ENCODE measurements at places on chromosomes 4 and X. TPM values are rescaled to one million over a fixed set of nuclear protein-coding genes. Genes with fewer than 3 reads are reported as not detected.
A peak's percentile ranks its signal among the peaks of the same experiment; 100 is the strongest.

SCML1 gene
- 20.7 TPM for total RNA-seq

GABRE gene
- total RNA-seq = 17.1 TPM

AP1S2 gene
- total RNA-seq = 223 TPM

DNA sequence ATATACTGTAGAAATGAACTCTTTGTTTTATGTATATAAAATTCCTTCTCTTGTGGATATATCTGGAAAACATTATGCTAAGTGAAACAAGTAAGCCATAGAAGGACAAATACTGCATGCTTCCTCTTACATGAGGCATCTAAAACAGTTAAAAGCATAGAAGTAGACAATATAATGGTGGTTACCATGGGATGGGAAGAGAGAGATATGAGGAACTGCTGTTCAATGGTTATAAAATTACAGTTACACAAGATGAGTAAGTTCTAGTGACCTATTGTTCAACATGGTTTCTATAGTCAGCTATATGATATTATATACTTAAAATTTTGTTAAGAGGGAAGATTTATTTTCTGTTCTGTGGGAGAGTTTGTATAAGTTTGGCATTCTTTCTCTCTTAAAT, 43.4 kb downstream of the HTRA3 start:
- peaks cover 9% of the 10 kb centered on the region for H3K4me1 ChIP-seq
- no peak overlapping the region for H3K4me3 ChIP-seq
- H3K27me3 ChIP-seq = no peaks in the 10 kb centered on the region
- no peaks in the 10 kb centered on the region for H3K36me3 ChIP-seq

- H3K36me3 ChIP-seq = no peaks in the 10 kb centered on the region
- H3K4me3 ChIP-seq = no peak overlapping the region
- no peak overlapping the region for H3K27ac ChIP-seq
- DNase-seq = no peak
These were observed 24.8 kb downstream of the SLC2A9 start for GRCh38 chr4:9996319-9997110.

DNA sequence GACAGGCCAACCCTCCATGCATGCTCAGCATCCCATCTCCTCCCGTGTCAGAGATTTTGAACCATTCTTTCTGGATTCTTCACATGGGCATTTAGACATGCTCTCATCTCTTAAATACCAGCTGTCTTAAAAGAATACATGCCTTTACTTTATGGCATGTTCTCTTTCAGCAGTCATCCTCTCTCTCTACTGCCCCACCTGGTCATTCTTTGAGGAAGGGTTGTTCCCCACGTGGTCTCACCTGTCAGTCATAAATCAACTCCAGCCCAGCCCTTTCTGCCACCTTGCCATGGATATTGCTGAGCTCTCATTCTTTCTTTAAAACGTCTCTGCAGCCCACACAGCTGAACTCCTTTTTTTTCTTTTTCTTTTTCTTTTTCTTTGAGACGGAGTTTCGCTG, 111.3 kb downstream of the ARHGAP10 start:
- no peak overlapping the region for H3K27ac ChIP-seq
- H3K36me3 ChIP-seq = peaks cover 16% of the 10 kb centered on the region
- H3K27me3 ChIP-seq = no peaks in the 10 kb centered on the region
- DNase-seq = no peak

- H3K36me3 ChIP-seq = no peaks in the 10 kb centered on the region
- H3K27ac ChIP-seq = no peak overlapping the region
- no peak overlapping the region for H3K4me3 ChIP-seq
- no peaks in the 10 kb centered on the region for H3K4me1 ChIP-seq
- no peak for DNase-seq
These were observed 63.2 kb downstream of the SLC9A6 start for GRCh38 chrX:136048446-136048845.

GRCh38 chr4:151117371-151117962, 18.0 kb downstream of the RPS3A start:
- no peaks in the 10 kb centered on the region for H3K36me3 ChIP-seq
- no peak overlapping the region for H3K27ac ChIP-seq
- no peaks in the 10 kb centered on the region for H3K27me3 ChIP-seq
- H3K4me3 ChIP-seq = no peak overlapping the region
- no peaks in the 10 kb centered on the region for H3K4me1 ChIP-seq

DNA sequence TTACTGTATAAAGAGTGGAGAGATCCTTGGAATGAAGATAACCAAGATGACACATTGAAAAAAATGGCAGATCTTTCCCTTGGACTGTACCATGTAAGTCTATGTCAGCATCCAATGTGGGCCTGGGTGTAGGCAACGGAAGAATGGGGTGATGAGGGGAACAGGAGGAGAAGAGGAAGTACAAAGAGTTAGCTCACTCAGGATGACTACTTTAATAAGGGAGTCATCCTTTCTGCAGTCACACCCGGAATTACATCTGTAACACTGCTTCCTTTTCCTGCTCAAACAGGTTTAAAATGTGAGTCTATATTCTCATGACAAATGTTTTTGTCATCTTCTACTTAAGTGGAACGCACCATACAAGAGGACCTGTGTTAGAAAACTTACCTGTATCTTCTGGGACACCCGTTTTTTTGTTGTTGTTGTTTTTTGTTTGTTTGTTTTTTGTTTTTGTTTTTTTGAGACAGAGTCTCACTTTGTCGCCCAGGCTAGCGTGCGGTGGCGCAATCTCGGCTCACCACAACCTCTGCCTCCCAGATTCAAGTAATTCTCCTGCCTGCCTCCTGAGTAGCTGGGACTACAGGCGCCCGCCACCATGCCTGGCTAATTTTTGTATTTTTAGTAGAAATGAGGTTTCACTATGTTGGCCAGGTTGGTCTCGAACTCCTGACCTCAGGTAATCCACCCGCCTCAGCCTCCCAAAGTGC, 18.0 kb downstream of the HPSE start:
- H3K27me3 ChIP-seq = no peaks in the 10 kb centered on the region
- no peak for DNase-seq
- H3K36me3 ChIP-seq = no peaks in the 10 kb centered on the region

DNA sequence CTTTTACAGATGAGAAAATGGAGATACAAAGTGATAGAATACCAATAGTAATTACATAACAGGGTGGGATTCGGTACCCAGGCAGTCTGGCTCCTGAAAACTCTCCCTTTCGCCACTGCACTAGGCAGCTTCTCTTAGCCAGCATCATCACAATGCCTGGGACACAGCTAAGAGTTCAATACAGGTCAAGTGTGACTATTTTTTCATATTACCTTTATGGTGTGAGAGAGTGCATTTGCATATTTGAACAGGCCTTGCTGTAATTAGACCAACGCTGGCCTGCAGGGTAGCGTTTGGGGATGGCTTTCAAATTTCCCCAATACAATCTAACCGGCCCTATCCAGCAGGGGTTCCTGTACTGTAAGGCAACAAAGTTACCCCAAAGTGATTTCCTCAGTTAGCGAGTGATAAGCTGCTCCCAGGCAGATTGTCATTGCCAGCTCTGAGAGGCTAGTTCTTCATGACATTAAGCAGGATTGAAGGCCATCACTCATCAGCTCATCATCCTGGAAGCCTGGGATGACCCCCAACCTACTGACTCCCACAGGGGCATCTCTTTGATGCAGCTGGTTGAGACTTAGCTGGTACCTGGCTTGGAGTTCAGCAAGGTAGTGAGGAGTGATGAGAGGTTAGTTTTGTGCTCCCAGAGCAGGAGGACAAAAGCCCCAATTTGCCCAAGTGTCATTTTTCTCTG, 836.8 kb upstream of the LCORL start:
- no peaks in the 10 kb centered on the region for H3K27me3 ChIP-seq
- no peak overlapping the region for H3K4me3 ChIP-seq
- no peak overlapping the region for H3K27ac ChIP-seq
- no peak for DNase-seq
- no peaks in the 10 kb centered on the region for H3K36me3 ChIP-seq

DNA sequence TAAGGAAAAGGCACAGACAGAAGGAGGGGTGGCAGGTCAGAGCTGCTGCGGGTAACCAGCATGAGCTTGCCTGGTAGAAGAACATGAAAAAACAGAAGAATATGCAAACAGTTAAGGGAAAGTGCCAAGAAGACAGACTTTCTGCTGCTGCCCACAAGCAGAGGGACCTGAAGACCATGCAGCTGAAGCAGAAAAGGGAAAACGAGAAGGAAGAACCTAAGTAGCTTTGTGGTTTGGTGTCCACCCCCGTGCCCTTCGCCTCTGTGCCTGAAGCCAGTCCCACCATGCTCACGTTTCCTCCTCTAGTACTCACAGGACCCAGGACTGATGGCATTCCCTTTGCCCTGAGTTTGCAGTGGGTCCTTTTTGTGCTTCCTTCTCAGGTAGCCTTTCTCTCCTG, 62.8 kb downstream of the UBA6 start:
- no peaks in the 10 kb centered on the region for H3K27me3 ChIP-seq
- H3K4me3 ChIP-seq = no peak overlapping the region
- H3K27ac ChIP-seq = no peak overlapping the region
- DNase-seq = no peak
- peaks cover 15% of the 10 kb centered on the region for H3K36me3 ChIP-seq
- no peaks in the 10 kb centered on the region for H3K4me1 ChIP-seq

GRCh38 chr4:31807036-31807435, 1086.9 kb downstream of the PCDH7 start:
- no peaks in the 10 kb centered on the region for H3K27me3 ChIP-seq
- H3K4me1 ChIP-seq = no peaks in the 10 kb centered on the region
- no peaks in the 10 kb centered on the region for H3K36me3 ChIP-seq
- no peak overlapping the region for H3K27ac ChIP-seq
- no peak overlapping the region for H3K4me3 ChIP-seq

DNA sequence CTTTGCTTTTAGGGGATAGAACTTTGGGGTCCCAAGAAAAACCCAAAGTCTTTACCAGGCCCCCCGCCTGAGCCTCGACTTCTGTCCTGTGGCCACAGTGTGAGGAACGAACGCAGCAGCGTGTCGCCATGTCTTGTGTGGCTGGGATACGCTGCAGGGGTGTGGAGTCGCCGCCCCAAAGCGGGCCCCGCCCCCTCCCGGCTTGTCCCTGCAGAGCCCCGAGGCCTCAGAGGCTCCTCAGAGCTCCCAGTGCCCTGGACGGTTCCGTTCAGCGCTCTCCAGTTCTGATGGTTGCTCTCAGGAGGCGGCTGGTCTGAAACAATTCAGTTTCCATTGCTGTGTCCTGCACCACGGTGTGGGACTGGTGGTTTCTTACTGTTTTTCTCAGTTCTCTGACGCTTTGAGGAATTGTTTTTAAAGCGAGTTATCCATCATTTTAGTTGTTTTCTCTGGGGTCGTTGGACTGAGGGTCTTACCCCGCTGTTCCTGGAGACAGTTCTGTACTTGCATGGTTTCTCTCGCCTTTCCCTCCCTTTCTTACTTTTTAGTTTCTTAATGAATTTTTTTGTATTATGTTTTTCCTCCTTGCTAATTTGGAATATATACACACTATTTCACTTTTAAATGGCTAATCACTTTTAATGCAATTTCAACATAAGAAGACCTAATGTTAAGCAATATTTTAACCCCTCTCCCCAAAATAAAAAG, 1.6 kb upstream of the IDUA start:
- H3K4me1 ChIP-seq = no peaks in the 10 kb centered on the region
- no peak overlapping the region for H3K27ac ChIP-seq
- DNase-seq = no peak

GRCh38 chr4:176790398-176790797, 2.3 kb downstream of the VEGFC start:
- no peak overlapping the region for H3K27ac ChIP-seq
- H3K4me3 ChIP-seq = peak overlapping the region; percentile 56
- H3K36me3 ChIP-seq = no peaks in the 10 kb centered on the region

DNA sequence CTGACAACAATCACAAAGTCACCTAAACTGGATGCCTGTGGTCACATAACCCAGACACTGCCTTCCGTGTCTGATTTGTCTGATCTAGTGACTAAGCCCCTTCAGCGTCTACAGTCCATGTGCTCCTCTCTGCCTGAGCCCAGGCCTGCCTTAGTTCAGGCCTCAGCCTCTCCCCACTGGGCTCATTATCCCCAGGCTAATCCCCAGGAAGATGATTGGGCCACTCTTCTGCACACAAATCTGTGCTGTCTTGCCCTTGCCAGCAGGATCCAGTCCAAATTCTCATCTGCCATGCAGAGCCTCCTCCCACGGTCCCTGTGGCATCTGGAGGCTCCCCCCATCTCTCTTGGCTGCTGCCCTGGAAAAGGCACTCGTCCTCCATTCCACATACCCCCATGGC, 96.5 kb downstream of the SLC2A9 start:
- H3K36me3 ChIP-seq = no peaks in the 10 kb centered on the region
- no peak overlapping the region for H3K4me3 ChIP-seq
- no peak for DNase-seq
- no peaks in the 10 kb centered on the region for H3K4me1 ChIP-seq
- no peaks in the 10 kb centered on the region for H3K27me3 ChIP-seq
- H3K27ac ChIP-seq = no peak overlapping the region

DNA sequence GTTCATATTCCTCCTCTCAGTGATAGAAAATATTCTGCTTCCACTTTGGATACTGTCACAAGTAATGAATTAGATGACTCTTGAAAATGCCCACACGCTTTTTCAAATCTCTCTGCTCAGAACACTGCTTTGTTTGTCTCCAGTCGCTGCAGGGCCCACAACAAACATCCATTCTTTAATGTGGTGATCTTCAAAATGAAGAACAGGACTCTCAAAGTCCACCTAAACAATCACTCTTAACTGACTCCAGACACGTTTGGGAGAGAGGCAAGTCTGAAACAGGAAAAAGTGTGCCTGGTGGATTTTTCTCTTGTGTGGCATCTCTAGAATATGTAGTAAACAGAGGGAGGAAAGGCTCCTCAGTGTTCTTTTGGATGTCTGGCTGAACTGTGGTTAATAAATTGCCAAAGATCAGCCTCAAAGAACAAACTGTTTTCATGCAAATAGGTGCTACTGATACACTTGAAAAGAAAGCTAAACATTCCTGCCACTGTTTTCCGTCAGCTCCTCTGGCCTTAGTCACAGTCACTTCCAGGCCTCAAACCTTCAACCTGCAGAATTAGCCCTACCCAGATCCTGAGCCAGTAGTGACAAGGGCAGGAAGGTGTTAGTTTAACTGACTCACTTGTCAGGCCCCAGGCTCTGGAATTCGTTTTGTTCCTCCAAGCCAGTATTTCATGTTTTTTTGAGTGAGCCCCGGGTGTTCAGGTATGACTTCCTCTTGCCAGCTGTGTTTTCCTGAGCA, 259.6 kb upstream of the GPC4 start:
- H3K27me3 ChIP-seq = no peaks in the 10 kb centered on the region
- DNase-seq = no peak
- H3K36me3 ChIP-seq = no peaks in the 10 kb centered on the region
- H3K27ac ChIP-seq = no peak overlapping the region
- H3K4me3 ChIP-seq = no peak overlapping the region

DNA sequence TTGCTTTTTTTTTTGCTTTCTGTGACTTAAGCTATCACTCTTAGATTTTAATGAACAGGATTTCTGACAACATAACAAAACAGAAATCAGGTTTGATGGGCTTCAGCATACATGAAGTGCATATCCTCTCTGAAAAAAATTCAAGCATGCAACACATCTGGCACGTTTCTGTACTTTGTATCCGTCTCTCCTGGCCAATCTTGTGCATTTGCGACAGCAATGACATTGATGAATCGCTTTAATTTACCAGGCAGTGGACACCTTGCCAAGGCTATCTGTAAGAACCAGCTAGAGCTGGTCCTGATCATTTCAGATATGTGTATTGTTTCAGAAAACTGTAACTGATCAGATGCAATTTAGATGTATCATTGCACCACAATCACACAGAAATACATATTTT, 93.3 kb downstream of the CCSER1 start:
- H3K27ac ChIP-seq = no peak overlapping the region
- no peak for DNase-seq
- no peaks in the 10 kb centered on the region for H3K4me1 ChIP-seq
- H3K36me3 ChIP-seq = no peaks in the 10 kb centered on the region
- no peak overlapping the region for H3K4me3 ChIP-seq

- no peak overlapping the region for H3K4me3 ChIP-seq
- no peaks in the 10 kb centered on the region for H3K36me3 ChIP-seq
- no peak for DNase-seq
These were observed 553.2 kb upstream of the FAT1 start for GRCh38 chr4:187276736-187277408.
